CD4-positive, alpha-beta T cell treated with Interferon alpha-2 for 1 hour (primary cell): ENCODE measurements at places on chromosomes 12 and 14.

DNA sequence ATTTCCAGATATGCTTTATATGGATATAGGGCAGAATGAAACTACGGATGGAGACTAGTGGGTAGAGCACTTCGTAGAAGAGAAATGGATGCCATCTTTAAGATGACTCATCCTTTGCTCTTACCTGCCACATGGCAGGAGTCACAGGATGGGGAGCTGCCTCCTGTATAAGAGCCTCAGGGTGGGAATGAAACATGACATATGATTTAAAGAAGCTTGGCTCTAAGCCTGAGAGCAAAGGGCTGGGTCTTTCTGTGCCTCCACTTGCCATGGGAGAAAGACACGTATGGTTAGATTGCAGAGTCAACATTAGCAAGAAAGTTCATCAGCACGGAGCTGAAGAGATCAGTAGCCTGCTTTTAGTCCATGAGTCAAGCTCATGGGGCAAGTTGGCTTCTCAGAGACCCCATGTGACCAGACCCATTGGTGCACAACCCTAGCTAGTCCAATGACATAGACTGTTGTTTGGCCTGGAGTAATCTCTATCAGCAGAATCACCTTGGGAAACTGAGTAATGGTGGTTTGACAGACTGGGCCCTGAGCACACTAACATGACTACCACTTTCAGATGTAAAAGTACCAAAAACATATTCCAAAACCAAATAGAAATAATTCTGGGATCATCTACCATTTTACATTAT is 38.1 kb upstream of the IL22 start:
- DNase-seq, result no peak

DNA sequence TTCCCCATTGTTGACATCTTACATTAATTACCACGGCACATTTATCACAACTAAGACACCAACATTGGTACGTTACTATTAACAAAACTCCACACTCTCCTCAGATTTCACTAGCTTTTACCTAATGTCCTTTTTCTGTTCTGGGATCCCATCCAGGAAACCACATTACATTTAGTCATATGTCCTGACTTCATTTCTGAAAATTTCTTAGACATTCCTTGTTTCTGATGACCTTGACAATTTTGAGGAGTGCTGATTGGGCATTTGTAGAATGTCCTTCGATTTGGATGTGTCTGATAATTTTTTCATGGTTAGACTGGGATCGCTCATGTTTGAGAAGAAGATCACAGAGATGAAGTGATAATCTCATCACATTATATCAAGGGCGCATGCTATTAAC is 34.6 kb upstream of the ACSM4 start:
- DNase-seq, result no peak

DNA sequence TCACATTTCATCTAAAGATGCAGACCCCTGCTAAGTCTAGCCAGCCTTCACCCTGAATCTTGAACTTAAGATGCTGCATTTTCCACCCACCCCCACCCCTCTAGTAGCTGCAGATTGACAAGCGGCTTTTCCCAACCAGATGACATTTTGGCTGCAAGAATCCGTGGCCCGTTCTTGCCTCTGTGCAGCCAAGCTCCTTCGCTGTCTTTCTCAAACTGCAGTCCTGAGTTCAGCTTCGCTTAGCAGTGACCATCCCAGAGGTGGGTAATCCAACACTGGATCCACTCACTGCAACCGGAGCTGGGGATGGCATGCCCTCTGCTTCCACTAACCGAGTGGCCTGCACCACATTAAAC is 765 bp upstream of the NFYB start:
- DNase-seq, result no peak

- DNase-seq, result peak; percentile 63
Observed at GRCh38 chr14:63853831-63854293, 1.1 kb downstream of the SYNE2 start.

GRCh38 chr14:67583711-67584644 is 16.1 kb downstream of the PIGH start:
- DNase-seq, result peak; percentile 53

- DNase-seq, result no peak
Observed at GRCh38 chr14:104296388-104297312, 158.3 kb downstream of the KIF26A start.
